Lower lobe of right lung (tissue), 2 donors: ENCODE measurements at places on chromosomes 5 and 9. TPM values are rescaled to one million over a fixed set of nuclear protein-coding genes. Genes with fewer than 3 reads are reported as not detected.

MEGF10 gene
- total RNA-seq: 0.30 TPM

CEP120 gene
- total RNA-seq: 22.3 TPM

TLX3 gene
- not detected for total RNA-seq

TMEFF1 gene
- 0.80 TPM for total RNA-seq

INSYN2B gene
- total RNA-seq: not detected

GLRA1 gene
- total RNA-seq: not detected

RFESD gene
- 1.7 TPM for total RNA-seq

FOXD4L4 gene
- 0.77 TPM for total RNA-seq

MSX2 gene
- total RNA-seq: 0.27 TPM

FAM221B gene
- total RNA-seq: 0.32 TPM
